ENCODE measurements at places on chromosomes 12 and 14.

DNA sequence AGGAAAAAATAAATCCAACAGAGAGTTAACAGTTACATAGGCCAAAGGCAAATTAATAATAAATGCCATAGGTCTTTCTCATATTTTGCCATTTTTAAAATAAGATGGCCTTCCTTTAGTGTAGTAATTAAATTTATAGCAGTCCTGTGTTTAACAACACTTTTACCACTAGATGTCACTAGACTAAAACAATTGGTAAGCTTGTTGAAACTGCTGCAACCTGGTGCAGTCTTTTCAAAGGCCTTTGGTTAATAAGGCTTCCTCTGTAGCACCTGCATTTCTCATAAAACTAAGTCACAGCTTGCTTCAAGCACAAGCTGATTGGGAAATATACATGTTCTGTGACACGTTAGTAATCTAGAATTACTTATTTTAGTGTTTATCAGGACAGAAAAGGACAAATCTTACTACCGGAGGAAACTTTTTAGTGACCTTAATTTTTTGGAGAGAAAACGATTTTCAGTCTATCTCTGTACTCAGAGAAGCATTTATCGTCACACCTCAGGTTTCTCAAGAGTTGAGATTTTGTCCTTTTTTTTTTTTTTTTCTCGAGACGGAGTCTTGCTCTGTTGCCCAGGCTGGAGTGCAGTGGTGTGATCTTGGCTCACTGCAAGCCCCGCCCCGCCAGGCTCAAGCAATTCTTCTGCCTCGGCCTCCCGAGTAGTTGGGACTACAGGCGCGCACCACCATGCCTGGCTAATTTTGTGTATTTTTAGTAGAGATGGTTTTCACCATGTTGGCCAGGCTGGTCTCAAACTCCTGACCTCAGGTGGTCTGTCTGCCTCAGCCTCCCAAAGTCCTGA, 20.0 kb downstream of the BORCS5 start:
- DNase-seq = peak; percentile 78

GRCh38 chr12:66920205-66920604, 241.3 kb upstream of the GRIP1 start:
- DNase-seq = no peak

- DNase-seq = no peak
These were observed at the start of gene CCDC198 for GRCh38 chr14:57493467-57494181. Gene CCDC198, minus strand, starts transcription at chr14:57493857. Its CDS starts 142 bp downstream, at chr14:57493715.

DNA sequence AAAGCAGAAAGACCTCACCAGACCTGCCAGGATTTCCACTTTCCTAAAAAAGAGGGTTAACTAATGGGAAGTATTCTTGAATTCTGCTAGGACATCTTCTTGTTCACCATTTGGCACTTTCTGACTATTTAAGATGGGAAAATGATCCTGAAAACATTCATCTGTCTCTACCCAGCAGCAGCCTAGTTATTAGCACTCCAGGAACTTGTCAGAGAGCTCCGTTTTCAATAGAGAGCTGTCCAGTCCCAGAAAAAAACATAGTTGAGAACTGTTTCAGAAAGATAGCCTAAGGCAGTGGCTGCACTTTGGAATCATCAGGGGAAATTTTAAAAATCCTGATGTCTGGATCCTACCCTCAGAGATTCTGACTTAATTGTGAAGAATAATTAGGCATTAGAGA, 22.1 kb upstream of the CEP83 start:
- DNase-seq = no peak

GRCh38 chr14:32697704-32698103, 241.0 kb upstream of the NPAS3 start:
- no peak for DNase-seq

- no peak for DNase-seq
These were observed 30.4 kb upstream of the CACNA2D4 start for GRCh38 chr12:1948883-1949282.

DNA sequence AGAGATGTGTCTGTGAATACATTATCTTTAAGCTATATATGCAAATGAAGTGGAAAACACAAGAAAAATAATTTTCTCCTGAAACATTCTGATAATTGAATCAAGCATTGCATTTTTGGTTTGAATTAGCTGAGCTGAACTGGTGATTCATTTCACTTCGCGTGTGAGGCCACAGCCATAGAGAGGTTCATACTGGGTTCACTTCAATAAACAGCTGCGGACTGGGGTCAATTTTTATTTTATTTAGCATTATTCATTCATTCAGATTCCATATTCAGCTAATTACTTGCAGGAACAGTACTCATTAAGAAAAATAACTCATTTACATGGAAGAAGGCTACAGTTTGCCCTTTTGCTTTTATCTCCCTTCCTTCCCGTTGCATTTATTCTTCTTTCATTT, 195.2 kb upstream of the LRIG3 start:
- DNase-seq = no peak

DNA sequence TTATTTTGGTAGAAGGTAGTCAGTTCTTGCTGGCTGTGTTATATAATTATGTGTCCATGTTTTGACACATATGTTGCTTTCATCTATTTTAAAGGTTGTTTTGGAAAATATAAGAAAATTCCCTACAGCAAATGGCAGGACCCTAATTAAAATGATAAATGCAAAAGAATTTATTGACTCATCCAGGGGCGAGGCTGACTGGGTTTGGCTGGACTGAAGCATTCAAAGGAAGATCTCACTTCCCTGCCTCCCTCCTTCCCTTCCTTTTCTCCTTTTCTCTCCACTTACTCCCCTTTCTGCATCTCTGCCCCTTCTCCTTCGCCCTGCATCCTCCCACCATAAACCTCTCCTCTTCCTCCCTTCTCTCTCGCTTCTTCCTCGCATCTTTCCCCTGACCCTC, 129.6 kb downstream of the SNAPC1 start:
- no peak for DNase-seq
